Right renal pelvis (tissue), 4 donors: ENCODE measurements at places on chromosomes 4 and X. TPM values are rescaled to one million over a fixed set of nuclear protein-coding genes. Genes with fewer than 3 reads are reported as not detected.

The POU3F4 gene
- 9.3 TPM for polyA plus RNA-seq

GRCh38 chr4:57110640-57111511, 691 bp upstream of the IGFBP7 start:
- no peak for DNase-seq

GRCh38 chr4:23166407-23166806, 473.7 kb downstream of the GBA3 start:
- no peak for DNase-seq

GRCh38 chrX:27309406-27309805, 153.7 kb downstream of the PPP4R3C start:
- no peak for DNase-seq

DNA sequence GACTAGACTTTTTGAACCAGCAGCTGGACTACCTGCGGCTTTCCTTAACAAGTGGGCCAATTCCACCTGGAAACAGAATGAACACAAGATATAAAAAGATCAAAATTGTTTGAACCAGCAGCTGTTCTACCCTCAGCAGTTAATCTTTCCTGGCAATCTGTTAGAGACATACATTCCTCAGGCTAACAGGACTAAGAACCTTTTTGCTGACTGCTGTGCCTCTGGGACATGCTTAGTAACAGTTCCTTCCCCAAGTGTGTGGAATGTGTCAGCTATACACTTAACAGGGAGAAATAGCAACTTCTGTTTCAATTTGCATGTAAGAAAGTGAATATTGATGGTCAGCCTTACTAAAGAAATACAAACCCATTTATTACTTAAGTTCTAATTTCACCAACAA, 554.4 kb downstream of the ARAP2 start:
- DNase-seq: no peak

The SH3RF1 gene
- polyA plus RNA-seq: 32.1 TPM

- DNase-seq: no peak
These were observed 17.7 kb downstream of the MRFAP1 start for GRCh38 chr4:6658209-6658595.

GRCh38 chrX:70166601-70167590, 10.4 kb upstream of the DGAT2L6 start:
- DNase-seq: no peak

GRCh38 chr4:153527690-153528089, 61.5 kb downstream of the TMEM131L start:
- no peak for DNase-seq

- DNase-seq: no peak
These were observed 1035.6 kb downstream of the PCDH7 start for GRCh38 chr4:31755751-31756150.

DNA sequence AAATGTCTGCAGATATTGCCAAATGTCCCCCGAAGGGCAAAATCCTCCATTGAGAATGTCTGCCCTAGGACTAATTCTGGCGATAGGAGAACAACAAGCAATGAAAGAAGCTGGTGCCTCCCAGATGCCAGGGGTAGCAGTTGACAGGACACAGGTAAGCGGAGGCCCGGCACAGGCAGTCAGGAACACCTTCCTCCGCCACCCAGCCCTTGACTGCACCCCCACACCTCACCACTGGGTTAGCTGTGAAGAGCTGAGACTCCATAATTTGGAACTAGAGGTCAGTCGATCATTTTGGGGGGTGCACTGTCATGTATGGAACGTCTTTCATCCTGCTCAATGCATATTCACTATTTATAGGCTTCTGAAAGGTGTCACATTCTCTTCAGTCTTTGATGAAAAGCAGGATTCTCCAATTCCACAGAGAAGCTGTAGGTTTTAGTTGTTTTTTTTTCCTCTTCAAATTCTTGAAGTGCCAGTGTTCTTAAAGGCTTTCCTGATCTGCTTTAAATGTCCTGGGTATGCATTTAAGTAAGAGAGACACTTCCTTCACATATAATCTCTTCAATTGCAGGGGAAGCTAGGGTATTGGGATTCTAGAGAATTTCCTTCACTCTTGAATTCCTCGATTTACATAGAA, 111.6 kb upstream of the ZFP42 start:
- no peak for DNase-seq

The UGT2B17 gene
- not detected for polyA plus RNA-seq

The EIF2S3 gene
- 195 TPM for polyA plus RNA-seq

DNA sequence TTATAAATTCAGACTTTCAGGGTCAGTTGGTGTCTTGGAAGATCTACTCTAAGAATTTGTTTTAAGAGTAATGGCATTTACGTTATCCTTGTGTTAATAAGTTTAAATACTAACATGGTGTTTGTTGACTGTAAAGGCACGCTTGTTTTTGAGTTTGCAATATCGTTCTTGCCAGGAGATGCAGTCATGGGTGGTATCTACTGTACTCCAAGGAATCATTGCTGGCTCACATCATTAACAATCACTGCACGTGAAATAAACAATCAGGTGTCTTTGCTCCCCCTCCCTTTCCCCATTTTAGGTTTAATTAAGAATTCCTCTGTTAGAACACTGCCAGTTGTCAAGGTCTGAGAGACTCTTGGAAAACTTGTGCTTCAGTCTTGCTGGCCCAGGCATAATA, 1.6 kb downstream of the HHIP start:
- DNase-seq: no peak

DNA sequence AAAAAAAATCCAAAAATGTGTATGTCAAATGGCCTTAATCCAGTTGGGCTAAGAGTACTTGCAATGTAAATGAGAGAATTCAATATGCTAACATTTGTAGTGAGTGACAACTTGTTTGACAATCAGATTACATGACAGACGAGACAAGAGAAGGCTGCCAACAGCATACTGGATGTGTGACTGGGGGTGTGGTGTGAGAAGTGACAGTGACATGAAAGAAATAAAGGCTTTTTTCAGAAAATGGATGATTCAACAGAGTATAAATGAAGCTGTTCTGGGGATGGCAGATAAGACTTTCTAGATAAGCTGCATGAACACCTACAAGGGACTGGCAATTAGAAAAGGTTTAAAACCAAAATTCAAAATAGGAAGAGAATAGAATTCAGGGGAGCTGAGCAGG, 143.4 kb downstream of the CENPC start:
- no peak for DNase-seq

GRCh38 chr4:172344308-172344938, 531.2 kb downstream of the GALNTL6 start:
- no peak for DNase-seq

The TEX11 gene
- 0.08 TPM for polyA plus RNA-seq

The SPCS3 gene
- polyA plus RNA-seq: 94.0 TPM

The TLR3 gene
- 16.1 TPM for polyA plus RNA-seq

DNA sequence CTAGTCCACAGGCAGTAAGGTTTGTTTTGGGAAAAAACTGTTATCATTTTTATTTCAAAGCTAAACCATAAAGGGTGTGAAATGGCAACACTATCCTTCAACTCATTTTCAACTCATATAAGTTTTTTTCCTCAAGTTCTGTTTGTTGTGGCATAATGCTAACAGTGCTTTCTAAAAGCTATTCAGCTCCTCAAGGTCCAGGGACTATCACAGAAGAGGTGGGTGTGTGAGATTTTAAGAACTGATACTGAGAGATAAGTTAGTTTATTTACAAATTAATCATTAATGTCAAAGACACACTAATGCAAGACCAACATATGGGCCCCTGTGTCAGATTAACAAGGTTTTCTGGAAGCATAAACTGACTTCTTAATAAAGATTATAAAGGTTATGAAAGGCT, 11.8 kb downstream of the UGT2B15 start:
- DNase-seq: no peak

DNA sequence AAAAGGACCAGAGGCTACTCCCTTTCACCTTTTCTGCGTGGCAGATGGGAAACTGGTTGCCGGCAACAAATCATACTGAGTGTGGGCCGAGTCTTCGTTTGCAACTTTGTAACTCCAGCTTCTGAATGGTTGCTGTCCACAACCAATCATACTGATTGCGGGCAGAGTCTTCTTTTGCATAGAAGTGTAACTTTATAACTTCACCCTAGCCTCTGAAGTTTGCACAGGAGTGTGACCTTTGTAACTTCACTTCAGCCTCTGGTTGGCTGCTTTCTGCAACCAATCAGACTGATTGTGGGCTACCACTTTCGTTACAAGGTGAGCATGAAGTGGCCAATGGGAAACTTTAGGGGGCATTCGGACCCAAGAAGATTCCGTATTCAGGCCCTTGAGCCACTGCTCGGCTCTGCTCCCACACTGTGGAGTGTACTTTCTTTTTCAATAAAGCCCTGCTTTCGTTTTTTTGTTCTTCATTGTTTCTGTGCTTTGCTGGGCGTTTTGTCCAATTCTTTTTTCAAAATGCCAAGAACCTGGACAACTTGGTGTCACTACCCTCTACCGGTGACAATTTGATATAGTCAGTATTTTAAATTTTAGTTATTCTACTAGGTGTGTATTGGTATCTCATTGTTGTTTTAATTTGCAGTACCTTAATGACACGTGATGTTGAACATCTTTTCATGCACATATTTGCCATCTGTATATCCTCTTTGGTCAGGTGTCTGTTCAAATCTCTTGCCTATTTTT, 9.0 kb upstream of the PAGE5 start:
- no peak for DNase-seq

- no peak for DNase-seq
These were observed 122.7 kb downstream of the PPP3CA start for GRCh38 chr4:101224358-101225218.

DNA sequence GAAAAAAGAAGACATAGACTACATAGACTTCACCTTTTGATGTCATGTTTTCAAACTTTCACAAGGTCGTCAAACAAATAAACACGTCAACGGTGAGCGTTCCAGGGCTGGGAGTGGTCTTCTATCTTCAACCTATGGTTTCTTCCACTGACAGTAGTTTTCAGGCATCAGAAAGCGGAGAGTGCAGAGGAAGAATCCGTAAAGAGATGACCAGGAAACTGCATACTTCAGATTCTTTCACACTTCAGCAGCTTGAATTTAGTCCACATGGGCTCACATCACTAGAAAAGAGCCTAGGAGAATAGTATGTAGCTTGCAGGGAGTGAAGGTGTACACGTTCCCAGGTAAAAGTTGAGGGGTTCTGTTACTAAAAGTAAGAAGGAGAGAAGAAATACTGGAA, 58.5 kb downstream of the NPY1R start:
- DNase-seq: no peak

DNA sequence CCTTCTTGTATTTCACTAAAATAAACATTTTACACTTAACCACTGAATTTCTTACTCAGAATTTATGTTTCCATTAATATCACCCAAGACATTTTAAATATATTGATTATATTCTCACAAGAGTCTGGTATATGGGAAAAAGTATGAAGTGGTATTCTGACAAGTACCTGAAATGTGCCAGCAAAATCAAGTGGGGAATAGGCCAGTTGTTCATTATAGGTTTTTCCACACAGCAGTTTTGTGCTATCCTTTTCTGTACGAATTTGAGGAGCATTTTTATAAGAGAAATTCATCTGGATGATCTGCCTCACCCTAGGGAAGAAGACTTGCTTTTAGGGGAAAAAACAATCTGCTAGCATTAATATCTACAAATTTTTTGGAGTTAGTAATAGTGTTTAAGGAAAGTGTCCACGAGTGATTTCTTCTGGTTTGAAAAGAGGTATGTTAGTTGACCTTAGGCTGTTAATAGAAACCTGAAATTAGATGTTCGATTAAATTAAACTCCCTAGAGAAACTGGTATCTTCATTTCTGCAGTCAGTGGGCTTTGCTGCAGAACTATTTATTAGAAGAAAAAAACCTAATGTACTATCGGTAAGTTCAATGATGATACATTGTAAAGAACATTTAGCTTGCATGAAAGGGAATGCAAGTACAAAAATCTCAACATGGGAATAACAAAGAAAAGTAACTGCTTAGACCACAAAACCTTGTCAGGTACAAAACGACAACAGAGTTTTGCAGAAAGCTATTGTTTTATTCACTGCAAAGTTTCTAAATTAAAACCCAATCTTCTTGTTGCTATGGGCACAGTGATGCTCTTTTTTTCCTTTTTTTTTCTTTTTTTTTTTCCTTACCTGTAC, 1.8 kb downstream of the KLF3 start:
- no peak for DNase-seq

DNA sequence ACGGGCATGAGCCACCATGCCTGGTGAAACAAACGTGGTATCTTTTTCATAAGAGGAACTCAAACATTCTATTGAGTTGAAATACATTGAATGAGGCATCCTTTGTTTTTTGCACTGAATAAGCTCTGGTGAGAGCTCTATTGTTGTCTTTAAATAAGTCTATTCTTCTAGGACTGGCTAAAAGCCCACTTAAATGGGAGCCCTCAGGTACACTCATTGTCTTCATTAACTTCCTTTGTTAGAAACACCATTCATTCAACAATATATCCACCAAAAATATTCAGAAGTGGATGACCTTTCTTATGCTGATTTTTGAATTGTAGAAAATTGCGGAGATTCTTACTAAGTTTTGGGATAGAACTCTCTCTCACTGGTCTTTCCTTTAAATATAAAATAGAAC, 568.0 kb downstream of the IL1RAPL1 start:
- DNase-seq: no peak

DNA sequence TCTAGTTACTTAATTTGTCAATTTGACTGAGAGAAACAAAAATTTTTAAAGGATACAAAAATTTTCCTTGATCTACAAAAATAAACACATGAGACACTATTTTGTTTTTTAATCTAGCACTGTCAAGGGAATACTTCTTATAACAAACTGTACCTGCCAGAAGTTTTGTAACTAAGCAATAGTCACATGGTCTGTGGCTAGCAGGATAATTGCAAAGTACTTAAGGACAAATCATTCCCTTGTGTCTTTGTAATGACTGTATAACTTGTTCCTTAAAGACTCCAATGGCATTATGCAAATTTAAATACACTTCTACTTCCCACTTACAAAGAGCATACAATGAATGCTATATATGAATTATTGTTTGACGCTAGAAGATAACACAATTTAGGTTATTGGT, 25.1 kb upstream of the ANK2 start:
- DNase-seq: no peak

GRCh38 chr4:33134366-33134765, 2414.2 kb downstream of the PCDH7 start:
- no peak for DNase-seq

DNA sequence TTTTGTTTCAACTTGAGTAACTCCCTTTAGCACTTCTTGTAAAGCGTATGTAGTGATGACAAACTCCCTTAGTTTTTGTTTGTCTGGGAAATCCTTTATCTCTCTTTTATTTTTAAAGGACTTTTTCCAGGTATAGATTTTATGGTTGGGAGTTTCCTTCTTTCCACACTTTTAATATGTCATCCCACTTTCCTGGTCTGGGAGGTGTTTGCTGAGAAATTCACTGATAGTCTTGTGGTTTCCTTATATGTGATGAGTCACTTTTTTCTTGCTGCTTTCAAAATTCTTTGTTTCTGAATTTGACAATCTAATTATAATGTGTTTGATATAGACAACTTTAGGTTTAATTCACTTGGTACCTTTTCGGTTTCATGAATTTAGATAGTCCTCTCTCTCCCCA, 353.9 kb downstream of the GPAT3 start:
- no peak for DNase-seq

DNA sequence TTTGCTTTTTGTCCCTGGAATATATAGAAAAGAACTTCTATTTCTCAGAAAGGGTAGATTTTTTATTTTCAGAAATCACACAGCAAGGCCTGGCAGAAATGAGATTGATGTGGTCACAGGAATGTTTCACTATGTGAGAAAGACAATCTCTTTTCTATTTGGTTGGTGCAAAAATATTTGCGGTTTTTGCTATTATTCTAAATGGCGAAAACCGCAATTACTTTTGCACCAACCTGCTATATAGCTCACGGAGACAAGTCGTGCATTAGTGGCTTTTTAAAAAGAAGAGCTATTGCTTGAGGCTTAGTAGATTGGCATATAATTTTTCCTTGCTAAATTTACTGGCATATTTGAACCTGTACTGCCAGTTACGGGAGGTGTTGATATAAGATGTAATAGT, 100.4 kb downstream of the ITM2A start:
- no peak for DNase-seq

The FOXO4 gene
- 29.3 TPM for polyA plus RNA-seq

The RAB33A gene
- polyA plus RNA-seq: 0.37 TPM
